Progenitor cell of endocrine pancreas (in vitro differentiated cells): ENCODE measurements at places on chromosomes 7 and 10.

GRCh38 chr10:97049670-97050069 lies 136.1 kb downstream of the SLIT1 start:
- no peak for DNase-seq

- DNase-seq = no peak
Measured at GRCh38 chr7:15457990-15458955, 103.5 kb downstream of the AGMO start.

DNA sequence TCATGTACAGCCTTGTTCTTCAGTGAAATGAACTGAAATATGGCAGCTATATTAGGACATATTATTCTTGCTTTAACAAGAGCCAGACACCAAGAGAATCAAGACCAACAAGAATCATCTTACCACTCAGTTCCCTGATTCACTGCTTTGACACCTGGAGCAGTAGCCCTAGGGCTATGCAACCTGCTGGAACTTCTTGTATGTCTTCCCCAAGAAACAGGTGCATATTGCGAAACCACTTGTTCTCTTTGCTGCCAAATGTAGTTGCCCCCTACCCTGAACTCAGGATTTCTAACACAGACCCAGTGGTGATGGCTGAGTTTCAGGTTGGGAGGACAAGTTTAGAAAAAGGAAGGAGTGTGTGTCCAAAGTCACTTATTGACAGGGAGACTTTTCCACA lies 46.1 kb downstream of the WIPF3 start:
- DNase-seq = no peak

- no peak for DNase-seq
Measured at GRCh38 chr7:50555594-50556140, 9.5 kb downstream of the DDC start.

DNA sequence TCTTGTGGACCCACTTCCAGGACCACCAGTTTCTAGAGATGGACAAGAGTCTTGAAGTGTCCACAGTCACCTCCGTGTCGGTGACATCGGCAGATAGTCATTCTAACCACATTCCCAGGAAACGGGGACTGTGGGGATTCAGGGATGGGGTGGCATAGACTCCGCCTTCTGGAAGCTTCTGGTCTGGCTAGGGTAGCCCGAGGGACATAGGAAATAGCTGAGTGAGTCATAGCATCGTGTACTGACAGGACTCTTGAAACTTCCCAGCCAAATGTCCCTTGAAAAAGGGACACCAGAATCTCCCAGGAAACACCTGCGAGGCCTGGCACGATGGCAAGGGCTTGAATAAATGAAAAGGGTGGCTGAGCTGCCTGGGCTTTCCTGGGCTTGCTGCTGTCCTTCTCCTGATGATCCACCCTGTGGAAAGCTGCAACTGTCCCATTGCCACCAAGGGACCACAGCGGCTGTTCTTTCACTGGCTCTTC lies 84.1 kb upstream of the LRRC4 start:
- no peak for DNase-seq

DNA sequence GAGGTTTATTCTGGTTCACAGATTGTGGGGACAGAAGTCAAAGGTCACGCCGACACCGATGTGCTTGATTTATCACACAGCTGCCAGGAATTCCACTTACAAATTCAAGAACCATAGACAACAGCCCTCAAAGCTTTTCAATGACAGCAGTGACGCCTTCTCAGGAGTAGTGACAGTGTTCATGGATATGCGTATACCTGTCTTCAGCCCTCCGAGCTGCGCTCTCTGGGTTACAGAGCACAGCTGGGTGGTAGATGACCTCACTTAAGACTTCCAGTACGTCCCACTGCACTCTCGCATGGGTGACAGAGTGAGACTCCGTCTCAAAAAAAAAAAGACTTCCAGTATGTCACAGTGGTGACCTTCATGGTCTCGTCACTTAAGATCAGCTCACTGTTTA lies 108.5 kb downstream of the TCERG1L start:
- no peak for DNase-seq

DNA sequence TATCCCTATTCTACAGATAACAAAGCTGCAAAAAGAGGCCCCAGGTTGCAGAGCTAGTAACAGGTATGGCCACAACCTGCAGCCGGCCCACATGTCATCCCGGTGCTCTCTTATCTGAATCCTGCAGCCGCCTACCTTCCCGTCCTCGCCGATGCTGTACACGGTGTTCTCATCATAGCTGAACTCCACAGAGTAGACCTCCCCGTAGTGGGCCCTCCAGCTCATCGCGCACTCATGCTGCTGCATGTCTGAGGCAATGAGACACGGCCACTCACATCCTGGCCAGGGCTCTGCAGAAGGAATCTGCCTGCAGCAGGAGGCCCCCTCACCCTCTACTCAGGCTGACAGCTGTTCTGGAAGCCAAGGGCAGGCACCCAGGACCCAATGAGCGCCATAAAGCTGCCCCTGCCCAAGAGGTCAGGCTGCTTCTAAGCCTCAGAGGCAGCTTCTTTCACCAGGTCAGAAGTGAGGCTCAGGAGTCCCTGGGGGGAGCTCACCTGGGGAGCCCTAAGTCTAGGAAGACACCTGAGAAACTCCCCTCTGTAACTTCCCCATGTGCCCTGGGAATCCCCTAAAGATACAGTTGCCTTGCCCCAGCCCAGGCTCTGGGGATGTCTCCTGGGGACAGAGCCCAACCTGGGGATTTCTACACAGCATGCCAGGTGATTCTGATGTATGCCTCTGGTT lies 17.9 kb upstream of the CYREN start:
- DNase-seq = no peak

- no peak for DNase-seq
Measured at GRCh38 chr7:22116451-22117030, 170.8 kb upstream of the CDCA7L start.

DNA sequence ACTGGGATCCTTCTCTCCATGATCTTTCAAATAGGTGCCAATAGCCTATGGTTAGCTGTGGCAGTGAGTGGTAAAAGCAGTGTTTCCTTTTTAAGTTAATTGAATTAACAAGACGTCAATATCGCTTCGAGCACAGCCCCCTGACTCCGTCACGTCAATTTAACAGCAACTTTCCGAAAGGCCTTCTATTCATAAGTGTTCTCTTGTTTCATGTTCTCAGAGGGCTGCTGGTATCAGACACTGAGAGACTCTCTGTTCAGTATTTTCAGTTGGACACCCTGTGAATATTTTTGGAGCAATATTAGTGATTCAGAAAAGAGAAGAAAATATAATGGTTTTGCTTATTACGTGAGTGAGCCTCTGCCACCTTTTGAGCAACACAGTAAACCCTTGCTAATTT lies 174.2 kb upstream of the INSYN2A start:
- no peak for DNase-seq

GRCh38 chr7:39410582-39410981 lies 155.6 kb upstream of the YAE1 start:
- no peak for DNase-seq

DNA sequence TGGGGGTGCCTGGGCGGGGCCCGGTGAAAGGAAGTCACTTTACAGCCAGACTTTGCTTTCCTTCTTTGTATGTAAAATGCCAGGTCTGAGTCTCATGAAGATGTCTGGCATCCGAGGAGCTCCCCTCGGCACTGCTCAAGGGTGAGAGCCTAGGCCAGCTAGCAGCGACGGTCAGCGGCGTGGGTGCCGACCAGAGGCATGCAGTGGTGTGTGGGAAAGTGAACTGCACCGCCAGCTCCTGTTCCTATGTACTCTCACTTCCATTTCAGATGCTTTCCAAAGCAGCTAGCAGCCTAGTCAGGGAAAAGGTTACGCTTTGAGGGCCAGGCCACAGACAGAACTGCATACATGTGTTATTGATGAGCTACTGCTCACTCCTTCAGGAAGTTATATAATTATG lies 172.8 kb downstream of the ZMYND11 start:
- no peak for DNase-seq

GRCh38 chr10:77347052-77347451 lies 290.6 kb downstream of the KCNMA1 start:
- no peak for DNase-seq

- no peak for DNase-seq
Measured at GRCh38 chr10:13308096-13308495, 8.2 kb upstream of the PHYH start.

DNA sequence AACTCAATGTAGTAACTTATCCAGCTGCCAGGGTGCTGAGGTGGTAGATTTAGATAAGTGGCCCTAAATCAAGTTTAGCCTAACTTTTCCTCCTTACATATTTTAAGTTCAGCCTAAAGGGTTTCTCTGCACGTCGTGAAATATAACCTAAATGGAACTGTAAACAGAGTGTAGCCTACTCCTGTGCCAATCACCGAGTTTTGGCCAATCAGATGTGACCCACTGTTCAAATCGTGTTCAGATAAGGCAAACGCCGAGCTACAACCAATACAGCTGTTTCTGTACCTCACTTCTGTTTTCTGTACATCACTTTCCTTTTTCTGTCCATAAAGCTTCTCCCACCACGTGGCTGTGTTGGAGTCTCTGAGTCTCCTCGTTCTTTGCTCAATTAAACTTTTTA lies 904.2 kb upstream of the POT1 start:
- DNase-seq = no peak

- DNase-seq = no peak
Measured at GRCh38 chr7:28356619-28357018, 55.7 kb upstream of the CREB5 start.

DNA sequence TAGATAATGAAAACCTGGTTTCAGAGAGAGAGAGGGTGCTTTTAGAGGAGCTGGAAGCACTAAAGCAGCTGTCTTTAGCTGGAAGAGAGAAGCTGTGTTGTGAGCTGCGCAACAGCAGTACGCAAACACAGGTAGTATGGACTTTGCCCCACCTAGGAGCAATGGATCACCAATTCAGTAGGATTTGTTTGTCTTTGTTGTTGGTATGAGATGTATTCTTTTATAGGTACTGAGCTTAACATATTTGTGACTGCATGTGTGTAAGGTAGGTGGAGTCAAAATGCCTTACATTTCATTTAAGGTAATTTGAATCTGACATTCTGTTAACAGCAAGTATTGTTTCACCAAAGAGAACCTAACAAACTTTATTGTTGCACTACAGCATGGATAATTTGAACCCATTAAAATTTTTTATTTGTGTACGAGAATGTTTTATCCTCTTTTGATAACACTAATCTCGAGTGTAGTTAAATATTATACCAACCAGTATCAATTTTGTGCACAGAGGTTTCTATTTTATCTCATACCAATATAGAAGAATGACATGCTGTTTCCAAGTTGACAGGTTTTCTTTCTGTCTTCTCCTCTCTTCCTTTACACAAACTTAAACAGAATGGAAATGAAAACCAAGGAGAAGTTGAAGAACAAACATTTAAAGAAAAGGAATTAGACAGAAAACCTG lies 92.1 kb downstream of the CYP51A1 start:
- DNase-seq = peak; percentile 37

- DNase-seq = no peak
Measured at GRCh38 chr7:45680776-45681175, 106.6 kb downstream of the ADCY1 start.

- DNase-seq = no peak
Measured at GRCh38 chr7:25882151-25882773, 269.7 kb upstream of the NFE2L3 start.

DNA sequence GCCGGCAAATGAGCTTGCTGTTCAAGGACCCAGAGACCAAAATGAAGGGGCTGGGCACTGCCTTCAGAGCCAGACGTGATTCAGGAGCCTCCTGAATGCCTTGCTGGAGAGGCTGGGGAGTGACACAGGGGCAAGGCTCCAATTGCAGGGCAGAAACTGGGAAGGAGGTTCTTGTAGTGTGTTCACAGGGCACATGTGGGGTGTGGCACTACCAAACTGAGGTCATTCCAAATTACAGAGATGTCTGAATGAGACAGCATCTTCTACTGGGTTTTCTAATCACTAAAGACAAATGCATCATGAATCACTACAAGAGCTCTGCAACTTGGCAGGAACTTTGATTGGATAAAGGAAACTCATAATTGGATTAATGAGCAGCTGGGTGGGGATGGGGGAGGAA lies 17.8 kb downstream of the CRTAC1 start:
- no peak for DNase-seq

- DNase-seq = no peak
Measured at GRCh38 chr7:36607721-36608095, 116.6 kb downstream of the AOAH start.

GRCh38 chr10:119316729-119317097 lies 109.3 kb downstream of the GRK5 start:
- DNase-seq = no peak

DNA sequence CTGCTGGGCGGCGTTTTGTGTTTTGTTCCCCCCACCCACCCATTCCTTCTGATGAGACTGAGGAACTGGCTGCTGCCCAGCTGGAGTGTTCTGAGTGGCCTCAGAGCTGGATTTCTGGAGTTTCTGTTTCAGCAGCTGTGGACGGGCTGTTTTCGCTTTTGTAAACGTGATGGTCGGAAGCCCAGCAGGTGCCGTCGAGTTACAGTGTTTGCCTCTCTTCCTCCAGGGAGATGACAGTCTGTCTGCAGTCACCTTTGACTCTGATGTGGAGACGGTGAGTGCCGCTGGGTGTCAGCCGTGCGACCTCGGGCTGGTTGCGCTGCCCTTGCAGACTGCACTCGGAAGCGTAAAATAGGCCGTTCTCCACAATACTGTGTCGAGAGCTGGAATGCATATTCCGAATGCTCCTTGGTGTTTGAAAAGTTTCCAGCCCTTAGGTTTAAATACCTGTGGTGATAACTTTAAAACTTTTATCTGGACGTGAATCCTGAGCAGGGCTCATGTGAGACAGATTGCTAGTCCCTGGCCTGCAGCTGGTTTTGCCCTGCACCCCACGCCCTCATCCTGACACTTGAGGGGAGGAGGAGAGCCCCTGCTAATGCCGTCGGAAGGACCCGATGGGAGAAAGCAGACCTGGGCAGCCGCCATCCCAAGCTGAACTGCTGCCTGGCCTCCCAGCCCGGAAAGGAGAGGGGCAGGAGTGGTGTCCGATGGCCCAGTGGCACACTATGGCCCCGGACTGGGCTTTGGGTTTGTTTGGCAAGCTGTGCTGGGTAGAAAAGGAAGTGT lies 8.3 kb downstream of the IQCE start:
- DNase-seq = no peak

DNA sequence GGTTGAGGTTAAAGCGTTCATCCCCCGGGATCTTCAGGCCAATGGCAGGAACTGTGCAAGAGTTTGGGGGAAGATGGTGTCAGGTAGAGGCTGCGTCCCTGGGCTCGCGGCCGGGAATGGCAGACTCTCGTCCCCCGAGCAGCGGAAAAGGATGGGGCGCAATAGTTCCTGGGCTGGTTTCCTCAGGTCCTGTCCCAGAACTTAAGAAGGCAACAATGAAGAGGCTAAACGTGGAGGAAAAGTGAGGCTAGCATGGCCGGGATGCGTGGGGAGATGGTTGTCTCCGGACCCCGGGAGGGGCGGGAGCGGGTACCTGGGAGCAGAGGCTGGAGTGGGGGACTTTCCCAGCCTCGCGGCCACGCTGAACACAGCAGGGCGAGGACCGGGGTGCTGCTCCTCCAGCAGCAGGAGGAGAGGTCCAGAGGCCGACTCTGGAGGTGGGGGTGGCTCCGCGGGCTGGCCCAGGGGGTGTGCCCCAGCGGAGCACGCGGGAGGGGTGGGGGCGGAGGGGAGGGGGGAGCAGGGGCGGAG lies 882 bp downstream of the IRF5 start:
- DNase-seq = no peak

GRCh38 chr7:32846630-32847225 lies 44.8 kb downstream of the KBTBD2 start:
- DNase-seq = peak; percentile 58

- DNase-seq = no peak
Measured at GRCh38 chr7:4742051-4742573, 33.3 kb upstream of the AP5Z1 start.
